Right ventricle myocardium superior (tissue), 1 donor: ENCODE measurements at places on chromosomes 3 and 15. TPM values are rescaled to one million over a fixed set of nuclear protein-coding genes. Genes with fewer than 3 reads are reported as not detected.

SPRED1 gene
- 9.8 TPM for total RNA-seq

CEMIP gene
- not detected for total RNA-seq

AQP9 gene
- 1.5 TPM for total RNA-seq

ZMAT3 gene
- 12.9 TPM for total RNA-seq

LDHAL6B gene
- total RNA-seq = not detected

ERICH6 gene
- total RNA-seq = not detected

MOBP gene
- not detected for total RNA-seq

DISP2 gene
- 5.9 TPM for total RNA-seq

OR5K2 gene
- total RNA-seq = not detected

ERC2 gene
- 0.81 TPM for total RNA-seq

ARIH2 gene
- total RNA-seq = 164 TPM

ITIH1 gene
- total RNA-seq = not detected

MB21D2 gene
- total RNA-seq = 1.7 TPM

PAQR5 gene
- 0.73 TPM for total RNA-seq

C3orf33 gene
- 7.0 TPM for total RNA-seq

SPATA12 gene
- total RNA-seq = not detected

P2RY1 gene
- 9.5 TPM for total RNA-seq

CPLX3 gene
- total RNA-seq = 3.6 TPM

CFAP92 gene
- not detected for total RNA-seq

SLC22A14 gene
- not detected for total RNA-seq

ANKRD34C gene
- total RNA-seq = not detected

ASB14 gene
- 13.4 TPM for total RNA-seq

LHFPL4 gene
- total RNA-seq = not detected

PP2D1 gene
- not detected for total RNA-seq

GABRA5 gene
- total RNA-seq = not detected

EPHB3 gene
- total RNA-seq = 2.2 TPM

CHRNA3 gene
- 0.13 TPM for total RNA-seq

GTF2A2 gene
- total RNA-seq = 126 TPM

RAD18 gene
- total RNA-seq = 6.3 TPM

TARS3 gene
- 29.9 TPM for total RNA-seq

SLC27A2 gene
- total RNA-seq = 0.24 TPM

KCNAB1 gene
- 3.0 TPM for total RNA-seq

NEK10 gene
- 11.7 TPM for total RNA-seq

GAP43 gene
- total RNA-seq = 0.38 TPM

KLHL6 gene
- 0.65 TPM for total RNA-seq

ZSCAN2 gene
- total RNA-seq = 6.2 TPM

PRSS50 gene
- 0.16 TPM for total RNA-seq

LRTM1 gene
- total RNA-seq = not detected

PPP2R3A gene
- total RNA-seq = 98.1 TPM

NPAP1 gene
- total RNA-seq = not detected

FSIP1 gene
- 0.91 TPM for total RNA-seq

CPN2 gene
- 2.4 TPM for total RNA-seq

UACA gene
- 27.9 TPM for total RNA-seq

ZWILCH gene
- total RNA-seq = 2.5 TPM

LCMT2 gene
- 4.8 TPM for total RNA-seq

DCLK3 gene
- 0.43 TPM for total RNA-seq

CPA3 gene
- 2.1 TPM for total RNA-seq

ECE2 gene
- not detected for total RNA-seq

HYAL1 gene
- 66.5 TPM for total RNA-seq

SLC25A26 gene
- total RNA-seq = 51.3 TPM

RHCG gene
- not detected for total RNA-seq

GPR149 gene
- total RNA-seq = not detected

SEMA5B gene
- 2.1 TPM for total RNA-seq

IQCF5 gene
- not detected for total RNA-seq

FRMD5 gene
- total RNA-seq = 44.0 TPM

SPTSSB gene
- total RNA-seq = not detected

EOGT gene
- total RNA-seq = 28.7 TPM

GP9 gene
- total RNA-seq = not detected
